ENCODE measurements at places on chromosomes 13 and 19.

DNA sequence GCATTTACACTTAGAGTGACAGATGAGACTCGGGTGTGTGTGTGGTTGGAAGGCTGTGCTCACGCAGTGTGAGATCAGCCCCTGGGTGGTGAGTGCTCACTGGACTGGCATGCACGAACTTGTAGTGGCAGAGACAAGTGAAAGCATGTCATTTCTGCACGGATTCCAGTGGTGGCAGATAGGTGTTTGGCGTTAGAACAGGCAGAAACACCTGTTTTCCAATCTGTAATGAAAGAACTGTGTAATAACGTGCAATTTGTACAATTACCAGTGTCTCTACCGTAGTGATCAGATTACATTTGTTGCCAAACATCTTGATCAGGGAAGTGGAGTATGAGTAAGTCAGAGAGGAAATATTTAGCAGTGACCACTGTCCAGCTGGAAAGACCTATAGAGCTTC is 8.2 kb downstream of the LAMP1 start:
- DNase-seq = no peak

DNA sequence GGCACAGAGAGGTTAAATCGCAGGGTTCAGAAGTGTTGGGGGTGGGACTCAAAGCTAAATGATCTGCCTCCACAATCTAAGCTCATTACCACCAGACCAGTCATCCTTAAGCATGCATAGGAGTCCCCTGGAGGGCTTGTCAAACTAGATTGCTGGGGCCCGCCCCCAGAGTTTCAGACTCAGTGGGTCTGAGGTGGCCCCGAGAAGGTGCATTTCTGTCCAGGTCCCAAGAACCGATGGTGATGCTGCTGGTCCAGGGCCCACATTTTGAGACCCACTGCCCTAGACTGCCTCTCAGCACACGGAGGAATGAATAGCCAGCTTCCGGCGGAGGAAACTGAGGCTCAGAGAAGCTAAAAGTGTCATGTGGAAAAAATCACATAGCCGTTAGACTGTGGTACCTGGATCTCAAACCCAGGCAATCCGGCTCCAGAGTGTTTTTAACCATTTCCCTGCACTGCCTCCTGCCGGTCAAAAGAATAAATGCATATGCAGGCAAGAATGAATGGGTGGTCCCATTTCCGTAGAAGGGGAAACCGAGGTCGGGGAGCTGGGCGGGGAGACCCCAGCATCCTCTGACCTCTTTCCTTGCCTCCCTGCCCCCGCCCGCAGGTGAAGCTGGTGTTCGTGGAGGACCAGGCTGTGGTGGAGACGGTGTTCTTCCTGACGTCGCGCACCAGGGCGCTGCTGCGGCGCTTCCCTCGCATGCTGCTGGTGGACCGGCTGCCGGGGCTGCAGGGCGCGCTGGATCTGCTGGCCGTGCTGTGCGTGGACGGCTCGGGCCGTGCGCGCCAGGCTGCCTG is 23.8 kb downstream of the ZSWIM9 start:
- DNase-seq = no peak

- DNase-seq = no peak
Observed at GRCh38 chr19:10270616-10271394, at the start of gene ICAM1. ICAM1 (plus strand) TSS chr19:10271120; CDS start chr19:10271160, 40 bp downstream.

DNA sequence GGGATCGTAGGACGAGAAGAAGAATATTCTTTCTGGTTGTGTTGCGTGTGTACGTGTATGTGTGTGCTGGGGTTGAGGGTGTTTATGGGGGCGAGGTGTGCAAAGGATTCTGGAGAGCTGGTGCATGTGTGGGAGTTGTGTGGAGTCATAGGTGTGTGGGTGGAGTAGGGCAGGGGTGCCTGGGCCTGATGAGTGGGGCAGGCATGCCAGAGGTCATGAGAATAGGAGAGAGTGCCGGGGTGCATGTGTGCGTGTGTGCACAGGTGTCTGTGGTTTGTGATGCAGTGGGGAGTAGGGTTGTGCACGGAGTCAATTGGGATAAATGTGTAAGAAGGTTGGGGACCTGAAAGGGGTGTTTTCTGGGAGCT is 649 bp downstream of the TMEM91 start:
- DNase-seq = no peak

- DNase-seq = no peak
Observed at GRCh38 chr13:103287659-103288058, 221.4 kb upstream of the SLC10A2 start.

DNA sequence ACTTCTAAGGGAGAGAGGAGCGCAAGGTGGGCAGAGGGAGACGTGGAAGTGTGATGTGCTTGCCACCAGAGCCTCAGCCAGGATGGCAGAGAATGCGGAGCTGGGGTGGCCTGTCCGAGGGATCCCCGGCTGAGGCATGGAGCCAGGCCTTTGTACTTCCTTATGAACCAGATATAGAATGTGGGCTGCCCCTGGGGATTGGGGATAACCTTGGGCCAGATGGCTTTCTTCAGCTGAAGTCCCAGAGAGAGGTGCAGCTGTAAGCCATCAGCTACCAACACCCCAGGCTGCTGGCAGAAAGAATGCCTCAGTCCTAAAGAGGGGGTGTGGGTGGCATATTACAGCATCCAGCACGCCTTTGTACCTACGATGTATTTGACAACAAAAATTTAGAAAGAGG is 25.5 kb upstream of the FBXO17 start:
- no peak for DNase-seq

- no peak for DNase-seq
Observed at GRCh38 chr19:41638641-41639081, 11.8 kb upstream of the CEACAM4 start.

DNA sequence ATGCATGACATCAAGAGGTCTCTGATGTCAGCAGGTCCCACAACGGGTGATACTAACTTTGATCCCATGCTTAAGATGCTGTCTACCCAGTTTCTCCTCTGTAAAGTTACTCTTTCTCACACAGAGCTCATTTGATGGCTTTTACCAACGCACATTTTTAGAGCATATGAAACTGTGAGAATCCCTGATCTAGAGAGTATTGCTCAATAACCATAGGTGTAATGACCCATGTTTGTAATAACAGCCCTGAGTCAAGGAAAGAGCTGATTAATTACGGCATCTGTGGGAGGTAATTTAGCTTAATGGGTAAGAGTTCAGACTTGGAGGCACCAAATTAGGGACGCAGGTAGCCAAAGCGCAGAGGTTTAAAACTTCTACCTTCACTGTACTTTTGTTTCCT is 18.0 kb upstream of the IZUMO2 start:
- no peak for DNase-seq

- no peak for DNase-seq
Observed at GRCh38 chr19:51427201-51427600, 9.8 kb upstream of the SIGLEC10 start.

- no peak for DNase-seq
Observed at GRCh38 chr13:95573221-95573620, 20.7 kb downstream of the CLDN10 start.

DNA sequence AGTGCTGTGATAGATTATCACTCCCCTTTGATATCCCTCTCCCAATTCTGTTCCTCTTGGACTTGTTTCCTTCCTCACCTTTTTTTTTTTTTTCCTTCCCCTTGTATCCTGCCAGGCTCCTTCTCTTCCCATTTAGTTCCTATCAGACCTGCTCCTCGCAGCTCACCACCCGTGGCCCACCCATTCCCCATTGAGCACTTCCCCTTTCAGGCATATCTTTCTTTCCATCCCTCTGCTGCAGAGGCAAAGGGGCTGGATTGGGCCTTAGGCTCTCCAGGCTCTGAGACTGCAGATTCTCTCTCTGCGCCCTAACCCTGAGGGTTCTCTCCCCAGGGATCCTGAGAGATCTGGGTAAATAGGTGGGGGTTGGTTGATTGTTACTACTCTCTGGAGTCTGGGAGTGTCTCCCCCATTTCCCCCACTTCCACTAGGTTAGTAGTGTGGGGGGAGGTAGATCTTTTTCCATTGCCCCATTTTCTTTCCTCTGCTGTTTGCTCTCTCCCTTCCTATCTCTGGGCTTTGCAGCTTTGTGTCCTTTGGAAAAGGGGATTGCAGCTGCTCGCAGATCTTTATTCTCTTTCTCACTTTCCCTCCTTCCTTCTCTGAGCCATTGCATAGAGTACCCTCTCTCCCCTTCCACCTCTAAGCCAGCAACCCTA is 2.3 kb downstream of the ARHGAP35 start:
- DNase-seq = no peak

- peak; percentile 53 for DNase-seq
Observed at GRCh38 chr19:51702103-51702824, 9.1 kb downstream of the SPACA6 start.

- DNase-seq = peak; percentile 53
Observed at GRCh38 chr13:91381371-91381770, 17.1 kb upstream of the GPC5 start.

GRCh38 chr13:53847502-53847901 is 818.9 kb downstream of the OLFM4 start:
- no peak for DNase-seq

DNA sequence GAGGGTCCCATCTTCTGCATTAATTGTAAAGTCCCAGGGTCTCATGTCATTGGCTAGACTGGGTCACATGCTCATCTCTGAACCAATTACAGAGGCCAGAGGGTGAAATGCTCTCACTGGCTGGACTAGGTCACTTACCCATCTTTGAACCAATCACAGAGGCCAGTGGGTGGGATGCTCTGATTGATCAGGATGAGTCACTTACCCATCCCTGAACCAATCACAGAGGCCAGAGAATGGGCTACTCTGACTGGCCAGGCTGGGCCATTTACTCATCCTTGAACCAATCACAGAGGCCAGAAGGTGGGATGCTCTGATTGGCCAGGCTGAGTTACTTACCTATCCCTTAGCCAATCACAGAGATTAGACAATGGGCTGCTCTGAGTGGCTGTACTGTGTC is 5.3 kb downstream of the MISP start:
- no peak for DNase-seq

- no peak for DNase-seq
Observed at GRCh38 chr13:58979851-58980250, 1183.9 kb downstream of the DIAPH3 start.

GRCh38 chr19:42121656-42122069 is 10.6 kb downstream of the POU2F2 start:
- DNase-seq = peak; percentile 41

DNA sequence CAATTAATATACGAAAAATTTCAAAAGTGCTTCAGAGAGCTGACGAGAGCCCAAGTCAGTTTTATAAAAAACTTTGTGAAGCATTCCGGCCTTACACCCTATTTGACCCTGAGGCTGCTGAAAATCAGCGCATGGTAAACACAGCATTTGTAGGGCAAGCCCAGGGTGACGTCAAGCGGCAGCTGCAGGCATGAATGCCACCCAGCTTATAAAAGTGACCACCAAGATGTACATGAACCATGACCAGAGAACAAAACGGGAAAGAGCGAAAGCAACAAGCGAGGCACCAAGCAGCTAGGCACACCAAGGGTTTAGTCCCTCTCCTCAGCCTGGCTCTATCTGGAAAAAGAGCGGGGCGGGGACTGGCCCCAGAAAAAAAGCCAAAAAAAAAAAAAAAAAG is 6.0 kb downstream of the SIGLEC11 start:
- no peak for DNase-seq

GRCh38 chr13:63337041-63337440 is 1921.4 kb upstream of the PCDH20 start:
- no peak for DNase-seq

DNA sequence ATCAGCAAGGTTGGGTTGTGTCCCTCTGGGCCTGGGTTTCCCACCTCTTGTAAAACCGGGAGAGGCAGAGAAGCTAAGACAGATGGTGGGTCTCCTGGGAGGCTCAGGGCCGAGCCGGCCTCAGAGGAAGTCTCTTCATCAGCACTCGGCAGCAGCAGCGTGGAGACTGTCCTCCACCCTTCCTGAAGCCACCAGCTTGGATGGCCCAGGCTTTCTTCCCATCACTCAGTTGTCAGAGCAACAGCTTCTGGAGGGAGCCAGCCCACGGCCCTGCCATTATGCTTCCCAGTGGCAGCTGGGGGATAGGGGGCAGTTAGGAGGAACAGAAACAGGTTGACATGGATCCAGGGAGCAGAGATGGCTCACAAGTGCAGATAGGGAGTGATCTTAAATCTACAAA is 191.0 kb downstream of the KATNAL1 start:
- no peak for DNase-seq

DNA sequence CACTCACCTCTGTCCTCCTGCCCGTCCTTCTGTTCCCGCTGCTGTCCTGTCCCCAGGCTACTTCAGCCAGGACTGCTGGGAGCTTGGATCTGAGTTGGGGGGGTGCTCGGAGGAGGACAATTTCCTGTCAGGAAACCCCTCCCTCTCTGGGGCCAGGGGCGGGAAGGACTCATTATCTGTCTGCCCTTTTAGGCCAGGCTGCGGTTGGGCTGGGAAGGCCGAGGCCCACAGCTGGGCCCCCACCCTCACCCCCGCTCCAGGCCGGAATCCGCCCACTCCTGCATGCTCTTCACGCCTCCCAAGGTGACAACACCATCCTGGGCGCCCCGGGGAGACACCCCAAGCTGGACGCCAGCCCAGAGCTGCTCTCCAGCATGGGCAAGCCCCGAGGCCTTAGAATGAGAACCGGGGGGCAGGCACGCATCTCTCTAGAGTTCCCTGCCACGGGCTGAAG is at the start of gene EXOC3L2:
Gene EXOC3L2 (minus strand): TSS at position 74 of the 454 bp plus-strand sequence. CDS start 6,362 bp downstream, outside the sequence.
- DNase-seq = no peak

GRCh38 chr19:55550321-55550650 is 4.9 kb upstream of the SBK3 start:
- DNase-seq = no peak

DNA sequence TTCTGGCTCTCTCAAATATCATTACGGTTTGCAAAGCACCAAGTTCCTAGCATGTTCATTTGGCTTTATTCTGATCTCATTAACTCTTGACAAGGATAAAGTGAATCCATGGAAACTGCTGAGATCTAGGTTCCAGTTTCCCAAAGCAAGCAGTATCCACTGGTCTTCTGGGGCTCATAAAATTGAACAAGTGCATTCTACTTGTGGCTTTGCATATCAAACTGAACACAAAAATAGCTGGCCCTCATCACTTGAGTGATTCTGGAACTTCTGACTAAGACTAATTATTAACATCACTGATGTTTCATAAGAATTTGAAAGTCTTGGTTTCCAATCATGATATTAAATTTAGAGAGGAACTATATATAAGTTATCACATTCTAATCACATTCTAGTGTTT is 6.3 kb upstream of the KCTD12 start:
- no peak for DNase-seq

GRCh38 chr13:91401920-91402319 is 3.5 kb downstream of the GPC5 start:
- DNase-seq = no peak

DNA sequence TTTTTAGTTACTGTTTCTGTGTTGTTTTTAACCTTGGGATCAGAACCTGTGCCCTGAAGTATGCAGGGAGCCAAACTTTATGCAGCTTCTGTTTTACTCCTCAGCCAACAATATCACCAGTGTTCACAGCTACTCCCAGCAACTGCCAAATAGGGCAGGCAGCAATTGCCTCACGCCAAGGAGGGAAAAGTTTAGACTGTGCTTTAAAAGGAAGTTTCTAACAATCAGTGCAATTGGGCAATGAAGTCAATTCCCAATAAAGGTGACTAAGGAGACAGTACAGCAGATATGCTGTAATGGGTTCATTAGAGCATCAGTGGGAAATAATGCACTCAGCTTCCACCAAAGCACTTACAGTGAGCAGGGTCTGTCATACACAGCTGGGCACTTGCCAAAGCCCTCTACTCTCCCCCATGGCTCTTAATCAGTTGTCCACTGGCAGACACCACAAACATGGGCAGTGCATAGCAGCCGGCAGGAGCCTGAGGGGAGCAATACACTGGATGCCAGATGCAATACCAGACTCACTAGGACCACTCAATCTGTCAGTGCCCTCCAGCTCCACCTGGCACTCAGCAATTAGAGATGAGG is 19.3 kb downstream of the ENOX1 start:
- DNase-seq = peak; percentile 47

- DNase-seq = no peak
Observed at GRCh38 chr13:49521224-49521623, 25.5 kb downstream of the PHF11 start.

GRCh38 chr13:100751826-100752225 is 77.2 kb upstream of the TMTC4 start:
- peak; percentile 55 for DNase-seq
